ENCODE measurements at places on chromosomes 4 and X. TPM values are rescaled to one million over a fixed set of nuclear protein-coding genes. Genes with fewer than 3 reads are reported as not detected.

The HSD17B13 gene
- polyA plus RNA-seq, result 0.71 TPM

The CASP3 gene
- polyA plus RNA-seq, result 38.2 TPM

The RIPPLY1 gene
- 2.8 TPM for polyA plus RNA-seq

- DNase-seq, result no peak
These were observed 41.5 kb downstream of the F8 start for GRCh38 chrX:154981116-154981411.
